Endothelial cell of umbilical vein (primary cell): ENCODE measurements at places on chromosomes 1 and 21.
A peak's percentile ranks its signal among the peaks of the same experiment; 100 is the strongest.

- no peak for DNase-seq
Observed at GRCh38 chr1:19688041-19688842, 23.6 kb downstream of the HTR6 start.

DNA sequence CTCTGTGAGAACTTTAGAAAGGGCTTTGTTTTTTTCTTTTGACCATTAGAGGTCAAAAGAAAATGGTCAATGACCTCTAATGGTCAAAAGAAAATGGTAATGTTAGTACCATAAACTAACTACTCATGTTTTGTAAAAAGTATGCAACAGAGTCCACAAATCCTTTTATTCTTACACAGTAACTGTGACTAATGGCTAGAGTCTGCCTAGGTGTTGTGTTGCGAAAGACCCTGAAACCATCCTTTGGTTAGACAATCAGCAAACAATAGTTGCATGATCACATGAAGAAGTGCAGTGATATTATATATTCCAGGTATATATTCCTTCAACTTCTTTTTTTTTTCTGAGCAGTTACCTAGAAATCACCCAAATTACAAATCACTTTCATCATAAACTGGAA is 40.9 kb downstream of the NEGR1 start:
- no peak for DNase-seq

DNA sequence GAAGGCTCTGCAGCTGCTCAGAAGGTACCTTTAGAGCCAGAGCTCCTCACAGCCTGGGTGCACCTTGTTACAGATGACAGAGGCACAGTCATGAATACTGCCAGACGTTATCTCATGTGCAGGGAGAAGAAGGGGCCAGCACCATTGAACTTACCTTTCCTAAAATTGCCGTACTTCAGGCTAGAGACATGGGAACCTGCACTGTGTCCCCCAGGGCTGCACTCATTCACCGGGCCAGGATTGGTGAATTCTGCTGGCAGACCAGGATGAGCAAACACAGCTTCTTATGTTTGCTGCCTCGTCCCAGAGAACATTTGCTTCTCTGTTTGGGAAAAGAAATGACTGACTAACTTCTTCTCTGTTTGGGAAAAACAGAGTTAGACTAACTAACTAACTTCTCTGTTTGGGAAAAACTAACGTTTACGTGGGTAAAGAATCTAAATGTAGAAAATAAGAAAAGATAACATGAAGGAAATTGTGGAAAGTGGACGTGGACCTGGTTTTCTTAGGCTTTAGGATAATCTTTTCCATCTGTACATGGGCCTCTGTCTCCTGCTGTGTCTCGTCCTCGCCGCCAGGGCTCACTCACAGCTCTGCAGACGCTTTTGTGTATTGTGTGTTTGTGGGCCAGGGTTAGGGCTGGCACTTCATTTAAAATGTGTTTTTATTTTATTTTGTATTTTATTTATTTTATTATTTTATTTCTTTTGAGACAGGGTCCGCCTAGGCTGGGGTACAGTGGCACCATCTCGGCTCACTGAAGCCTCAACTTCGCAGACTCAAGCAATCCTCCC is 9.9 kb downstream of the OBSCN start:
- no peak for DNase-seq

DNA sequence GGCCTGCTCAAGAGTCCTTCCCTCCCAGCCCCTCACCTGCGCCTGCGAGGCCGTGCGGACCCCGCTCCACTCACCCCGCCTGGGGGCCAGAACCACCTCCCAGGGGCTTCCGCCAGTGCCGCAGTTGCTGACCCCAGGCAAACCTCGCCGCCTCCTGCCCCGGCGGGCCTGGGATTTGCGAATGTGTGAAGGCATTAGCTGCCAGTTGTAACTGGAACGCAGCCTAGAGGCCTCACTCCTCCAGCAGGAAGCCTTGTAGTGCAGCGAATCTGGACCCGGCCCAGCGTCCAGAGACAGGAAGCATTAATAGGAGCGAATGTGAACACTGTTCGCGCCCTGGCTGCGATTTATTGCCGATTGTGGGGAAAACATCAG is 140.9 kb upstream of the ARHGEF16 start:
- DNase-seq: peak; percentile 52

GRCh38 chr1:226201029-226201593 is 14.6 kb upstream of the ACBD3 start:
- no peak for DNase-seq

GRCh38 chr1:87869567-87869966 is 540.9 kb downstream of the LMO4 start:
- peak; percentile 24 for DNase-seq

GRCh38 chr1:35615440-35615839 is 25.9 kb downstream of the PSMB2 start:
- DNase-seq: no peak

GRCh38 chr1:96361961-96362360 is 359.6 kb upstream of the PTBP2 start:
- DNase-seq: no peak

GRCh38 chr1:167789501-167789900 is 67.7 kb downstream of the MPZL1 start:
- no peak for DNase-seq

DNA sequence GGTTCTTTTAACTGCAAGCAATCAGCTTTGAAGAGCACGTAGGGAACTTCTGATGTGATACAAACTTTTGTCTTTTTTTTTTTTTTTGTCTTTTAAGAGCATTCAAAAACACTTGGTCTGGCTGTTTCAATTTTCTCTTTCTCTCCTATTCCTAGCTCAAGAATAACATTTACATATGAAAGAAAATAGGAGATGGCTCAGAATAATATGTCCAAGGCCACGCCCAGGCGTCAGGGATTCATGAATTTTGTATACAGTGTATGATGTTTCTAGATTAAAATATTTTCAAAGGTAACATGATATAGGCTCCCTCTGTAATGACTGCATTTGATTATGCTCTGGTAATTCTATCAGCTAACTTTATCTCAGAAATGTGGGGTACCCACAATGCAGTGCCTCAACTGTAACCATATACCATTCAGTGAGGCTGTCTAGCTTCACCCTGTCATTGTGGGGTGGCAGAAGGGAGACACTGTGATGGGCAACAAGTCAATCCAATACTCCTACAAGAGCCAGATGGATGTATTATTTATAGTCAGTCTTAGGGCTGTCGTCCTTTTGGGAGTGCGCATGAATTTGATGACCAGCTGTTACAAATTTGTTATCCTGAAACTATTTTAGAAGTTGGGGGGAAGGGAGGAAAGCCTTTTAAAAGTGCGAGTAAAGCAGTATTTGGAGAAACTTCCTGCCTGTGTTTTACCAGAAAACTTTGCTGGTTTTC is 1.5 kb upstream of the AKNAD1 start:
- DNase-seq: no peak

DNA sequence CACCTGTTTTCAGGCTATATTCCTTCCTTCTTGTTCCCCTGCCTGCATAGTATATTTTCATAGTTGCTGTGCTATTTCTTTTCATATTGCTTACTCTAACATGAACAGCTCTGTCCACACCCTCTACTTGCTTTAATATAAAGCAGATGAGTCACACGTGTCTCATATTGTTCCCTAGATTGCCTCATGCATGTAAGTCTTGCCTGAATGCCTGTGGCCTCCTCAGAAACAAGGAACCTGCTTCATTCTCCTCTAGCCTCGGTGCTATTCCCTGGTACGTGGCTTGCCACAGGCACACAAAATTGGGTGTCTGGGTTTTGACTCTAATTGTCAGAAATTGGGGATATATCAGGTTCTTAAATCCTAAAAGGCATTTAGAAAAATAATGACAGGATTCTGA is 16.5 kb upstream of the PKP1 start:
- DNase-seq: no peak

DNA sequence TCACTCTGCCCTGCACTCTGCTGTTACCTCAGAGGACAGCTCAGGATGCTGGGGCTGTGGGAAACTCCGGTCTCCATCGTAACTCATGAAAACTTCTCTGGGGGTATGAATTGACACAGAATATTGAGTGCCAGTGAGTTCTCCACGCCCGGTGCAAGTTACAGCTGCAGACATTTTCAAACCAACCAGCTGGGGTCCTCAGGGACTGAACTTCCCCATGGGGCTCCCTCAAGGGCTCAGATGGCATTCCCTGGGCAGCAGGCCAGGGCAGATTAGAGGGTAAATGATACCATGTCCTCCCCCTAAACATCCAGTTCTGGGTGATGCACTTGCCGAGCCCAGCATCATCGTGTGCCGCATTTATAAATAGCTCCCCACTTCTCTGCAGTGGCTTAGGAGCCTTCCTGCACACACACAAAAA is 27.8 kb upstream of the CCSAP start:
- DNase-seq: no peak

DNA sequence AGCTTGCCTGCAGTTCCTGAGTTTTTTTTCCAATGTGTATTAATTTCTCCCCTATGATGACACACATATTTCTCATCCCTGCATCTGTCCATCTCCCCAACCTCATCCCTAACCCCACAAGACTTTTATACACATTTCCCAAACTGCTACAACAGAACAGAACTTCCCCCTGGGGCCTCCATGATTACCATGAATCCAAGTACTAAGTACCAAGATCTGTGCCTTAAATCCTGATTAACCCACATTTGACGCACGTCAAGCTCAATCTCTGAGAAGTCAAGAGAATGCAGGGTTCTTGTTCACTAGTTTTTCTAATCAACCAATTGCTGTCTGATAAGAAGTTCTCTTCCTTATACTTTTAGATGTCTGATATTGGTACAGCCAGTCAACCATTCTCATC is 9.7 kb downstream of the HMGN1 start:
- DNase-seq: no peak

GRCh38 chr1:224726441-224727182 is 110.5 kb downstream of the CNIH3 start:
- DNase-seq: no peak

DNA sequence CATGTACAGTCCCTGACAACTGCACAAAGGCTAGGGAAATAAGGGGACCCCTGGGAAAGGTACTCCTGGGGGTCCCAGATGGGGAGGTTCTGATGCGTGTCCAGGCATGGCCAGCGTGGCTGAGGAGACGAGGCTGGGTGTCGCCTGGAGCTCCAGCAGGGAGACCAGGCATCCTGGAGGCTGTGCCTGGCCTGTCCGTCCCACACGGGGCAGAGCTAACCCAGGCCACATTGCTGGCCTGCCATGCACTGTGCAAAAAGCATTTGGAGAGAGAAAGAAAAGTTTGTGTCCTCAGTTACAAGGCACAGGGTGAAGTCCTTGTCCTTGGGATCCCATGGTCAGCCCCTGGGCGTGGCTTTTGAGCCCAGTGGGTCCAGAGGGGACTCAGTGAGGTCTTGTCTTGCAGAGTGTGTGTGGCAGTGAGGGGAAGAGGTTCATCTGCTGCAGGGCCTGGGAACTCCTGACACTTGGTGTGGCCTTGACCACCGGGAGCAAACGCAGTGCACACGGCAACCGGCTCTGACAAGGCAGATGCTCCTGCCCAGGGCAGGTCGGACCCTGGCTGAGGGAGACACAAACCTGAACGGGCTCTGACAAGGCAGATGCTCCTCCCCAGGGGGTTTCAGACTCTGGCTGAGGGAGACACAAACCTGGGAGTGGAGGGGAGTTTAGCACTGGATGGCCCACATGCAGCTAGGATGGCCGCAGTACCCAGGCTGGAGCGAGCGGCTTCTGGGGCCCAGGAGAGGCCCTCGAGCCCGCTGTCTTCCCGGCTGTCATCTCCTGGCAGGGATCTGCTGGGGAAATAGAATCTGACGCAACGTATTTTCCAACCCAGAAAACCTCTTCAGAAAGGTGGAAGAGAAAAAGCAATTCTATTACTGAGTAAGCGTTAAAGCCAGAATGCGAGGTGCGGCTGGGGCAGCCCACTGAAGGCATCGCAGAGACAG is 37.3 kb upstream of the COL18A1 start:
- no peak for DNase-seq

GRCh38 chr1:23585321-23586022 is 26.2 kb upstream of the ID3 start:
- DNase-seq: no peak

- peak; percentile 42 for DNase-seq
Observed at GRCh38 chr1:65558215-65558614, 137.7 kb downstream of the LEPR start.
